ENCODE measurements at places on chromosomes 16 and 17.

- no peak for DNase-seq
Observed at GRCh38 chr16:47028767-47029377, 55.4 kb upstream of the DNAJA2 start.

GRCh38 chr16:1708083-1708767, 2.2 kb downstream of the MAPK8IP3 start:
- no peak for DNase-seq

GRCh38 chr16:11708421-11708820, 34.2 kb downstream of the TXNDC11 start:
- no peak for DNase-seq

GRCh38 chr17:70483624-70484023, 314.3 kb downstream of the KCNJ2 start:
- no peak for DNase-seq

DNA sequence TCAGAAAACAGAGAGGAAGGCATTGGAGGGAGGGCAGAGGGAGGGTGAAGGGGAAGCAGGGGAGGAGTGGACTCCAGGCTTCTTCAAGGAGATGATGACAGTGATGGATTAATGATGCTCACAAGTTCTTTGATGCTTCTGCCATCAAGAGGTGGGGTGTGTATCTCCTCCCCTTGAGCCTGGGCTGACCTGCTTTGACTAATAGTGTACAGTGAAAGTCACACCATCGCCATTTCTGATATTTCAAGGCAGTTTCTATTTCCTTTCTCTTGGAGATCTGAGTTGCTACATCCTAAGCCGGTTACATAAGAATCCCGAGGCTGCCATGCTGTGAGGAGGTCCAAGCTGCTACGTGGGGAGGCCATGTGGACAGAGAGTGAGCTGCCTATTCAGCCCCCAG, 312.5 kb downstream of the MAF start:
- DNase-seq = no peak

DNA sequence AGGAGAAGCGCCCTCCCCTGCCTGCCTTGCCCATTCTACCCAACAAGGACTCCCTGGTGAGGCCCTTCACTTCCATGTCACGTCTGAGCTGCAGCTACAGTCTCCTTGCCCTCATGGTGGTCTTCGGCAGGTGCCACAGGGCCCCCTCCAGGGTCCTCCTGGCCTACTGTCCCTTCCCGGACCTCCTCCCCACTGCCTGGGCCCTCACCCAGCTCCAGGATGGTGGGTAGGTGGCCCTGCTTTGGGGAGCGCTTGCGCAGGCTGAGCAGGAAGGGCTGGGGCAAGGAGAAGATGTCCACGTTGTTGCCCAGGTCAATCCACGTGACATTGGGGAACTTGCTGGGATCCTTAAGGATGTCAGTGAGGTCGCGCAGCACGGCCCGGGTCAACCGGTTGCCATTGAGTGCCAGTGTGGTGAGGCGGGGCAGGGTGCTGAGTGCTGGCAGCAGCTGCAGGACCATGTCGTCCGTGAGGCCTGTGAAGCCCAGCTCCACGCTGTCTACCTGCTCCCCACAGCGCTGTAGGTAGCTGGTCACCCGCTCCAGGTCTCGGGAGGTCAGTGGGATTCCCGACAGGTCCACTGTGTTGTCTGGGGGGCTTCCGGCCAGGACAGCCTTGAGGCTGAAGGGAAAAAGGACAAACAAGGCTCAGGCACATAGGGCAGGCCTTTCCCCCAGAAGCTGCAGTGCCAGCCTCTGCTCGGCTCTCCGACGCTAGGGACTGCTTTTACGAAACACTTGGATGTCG, 28.3 kb downstream of the TRPV2 start:
- no peak for DNase-seq

GRCh38 chr17:33169580-33170285, 123.4 kb downstream of the ASIC2 start:
- no peak for DNase-seq

DNA sequence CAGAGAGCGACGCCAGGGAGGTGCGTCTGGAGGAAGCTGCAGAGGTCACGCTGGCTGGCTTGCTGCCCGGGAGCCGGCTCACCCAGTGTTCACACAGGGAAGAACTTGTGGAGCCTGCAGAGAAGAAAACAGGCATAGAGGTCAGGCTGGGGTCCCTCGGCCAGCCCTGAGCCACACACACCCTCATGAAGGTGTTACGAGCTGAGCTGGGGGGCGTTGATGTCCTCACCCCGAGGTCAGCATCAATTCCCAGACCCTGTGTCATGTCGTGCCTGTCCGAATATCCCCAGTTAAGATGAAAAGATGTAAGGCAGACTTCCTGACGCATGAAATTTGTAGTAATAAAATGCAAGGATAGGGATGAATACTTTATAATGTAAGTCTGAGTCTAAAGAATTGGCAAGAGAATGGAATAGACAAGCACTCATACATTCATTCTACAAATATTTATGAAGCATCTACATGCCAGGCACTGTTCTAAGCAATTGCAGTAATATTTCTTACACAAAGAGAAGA, 77.1 kb downstream of the USP31 start:
- no peak for DNase-seq

GRCh38 chr16:81940781-81941560, 70.3 kb downstream of the SDR42E1 start:
- peak; percentile 3 for DNase-seq

DNA sequence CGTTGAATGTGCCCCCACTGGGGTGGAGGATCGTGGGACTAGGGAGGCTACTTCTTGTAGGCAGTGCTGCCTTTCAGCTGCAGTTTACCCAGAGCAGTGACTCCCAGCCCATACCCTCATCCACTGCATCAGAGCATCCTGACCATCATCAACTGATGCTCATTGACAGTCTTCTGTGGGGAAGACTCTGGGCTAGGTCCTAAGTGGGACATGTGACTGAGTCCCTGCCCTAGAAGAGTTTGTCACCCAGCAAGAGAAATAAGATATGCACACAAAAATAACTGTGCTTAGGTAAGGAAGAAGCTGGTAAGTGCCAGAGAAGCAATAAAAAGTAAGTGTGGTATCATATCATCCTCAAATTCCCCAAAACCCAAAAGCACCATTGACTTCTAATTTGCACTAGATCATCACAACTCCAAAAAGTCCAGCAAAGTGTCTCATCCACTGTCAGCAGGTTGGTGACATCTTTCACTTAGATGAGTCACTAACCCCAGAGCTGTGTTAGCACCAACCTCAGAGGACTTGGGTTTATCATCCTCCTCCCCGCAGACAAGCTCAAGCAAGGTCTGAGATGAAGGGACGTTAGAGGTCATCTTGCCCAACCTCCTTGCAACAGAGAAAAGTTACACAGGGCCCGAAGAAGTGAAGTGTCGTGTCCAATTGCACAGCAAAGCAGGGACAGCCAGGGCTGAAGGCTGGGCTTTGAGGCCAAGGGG, 99.0 kb downstream of the CCDC182 start:
- DNase-seq = no peak

DNA sequence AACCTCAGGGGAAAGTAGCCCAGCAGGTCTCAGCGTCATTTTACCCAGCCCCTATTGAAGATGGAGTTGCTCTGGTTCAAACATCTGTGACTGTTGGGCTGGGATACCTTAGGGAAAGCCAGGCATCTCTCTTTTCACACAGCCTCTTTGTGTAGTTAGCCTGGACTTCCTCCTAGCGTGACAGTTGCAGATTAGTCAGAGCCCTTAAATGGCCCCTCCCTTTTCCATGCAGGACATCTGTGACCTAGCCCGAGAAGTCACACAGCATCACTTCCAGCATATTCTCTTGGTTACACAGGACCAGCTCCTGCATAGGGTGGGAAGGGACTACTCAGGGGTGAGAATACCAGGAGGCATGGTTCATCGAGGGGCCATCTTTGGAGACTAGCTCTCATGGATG, 375.0 kb upstream of the RBFOX1 start:
- DNase-seq = no peak

DNA sequence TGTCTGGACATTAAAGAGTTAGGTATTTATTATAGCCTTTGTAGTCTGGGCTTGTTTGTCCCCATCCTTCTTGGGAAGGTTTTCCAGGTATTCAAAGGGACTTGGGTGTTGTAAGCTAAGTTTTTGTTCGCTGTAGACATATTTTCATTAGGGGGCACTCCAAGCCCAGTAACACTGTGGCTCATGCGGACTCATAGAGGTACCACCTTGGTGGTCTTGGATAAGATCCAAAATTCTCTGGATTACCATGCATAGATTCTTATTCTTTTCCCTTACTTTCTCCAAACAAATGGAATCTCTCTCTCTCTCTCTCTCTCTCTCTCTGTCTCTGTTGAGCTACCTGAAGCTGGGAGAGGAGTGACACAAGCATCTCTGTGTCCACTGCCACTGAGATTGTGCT, 48.9 kb downstream of the ERCC4 start:
- DNase-seq = no peak

DNA sequence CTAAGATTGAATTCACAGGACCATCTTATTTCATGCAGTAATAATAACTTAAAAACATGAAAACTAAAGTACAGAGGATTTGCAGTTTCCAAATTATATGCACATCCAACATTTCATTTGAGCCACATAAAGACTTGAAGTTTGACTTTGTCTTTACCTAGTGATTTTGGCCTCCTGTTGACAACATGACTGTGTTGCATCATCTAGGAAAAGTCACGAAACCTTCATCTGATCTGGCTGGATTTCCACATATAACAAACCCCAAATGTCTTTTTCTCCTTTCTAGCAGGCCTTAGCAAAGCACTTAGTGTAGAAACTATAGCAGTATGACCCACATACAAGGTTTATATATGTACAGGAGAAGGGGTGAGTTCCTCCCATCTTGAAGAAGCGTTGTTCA, 406.5 kb upstream of the CDH5 start:
- no peak for DNase-seq

DNA sequence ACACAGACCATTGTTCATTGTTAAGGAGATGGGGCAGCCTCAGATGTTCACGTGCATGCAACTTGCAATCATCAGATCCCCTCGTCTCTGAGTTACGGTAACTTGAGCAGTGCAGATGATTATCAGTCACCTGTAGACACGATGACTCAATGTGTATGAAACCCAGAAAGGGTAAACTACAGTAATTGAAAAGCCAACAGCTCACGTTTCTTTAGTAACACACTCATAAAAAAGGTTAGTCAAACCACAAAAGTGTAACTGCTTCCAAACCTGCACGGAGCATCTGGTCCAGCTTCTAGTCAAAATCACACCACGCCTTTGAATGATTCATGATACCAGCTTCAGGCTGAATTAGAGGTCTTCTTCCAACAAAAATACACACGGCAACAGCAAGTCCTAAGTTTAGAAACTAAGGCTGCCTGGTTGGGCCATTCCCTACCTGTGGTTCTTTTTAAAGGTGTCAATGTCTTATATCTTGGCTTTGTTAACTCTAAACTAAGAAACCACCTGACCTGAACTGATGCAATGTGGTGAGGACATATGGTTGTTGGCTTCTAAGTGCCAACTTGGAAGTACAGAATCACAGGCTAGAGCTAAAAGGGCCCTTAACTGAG, 32.3 kb downstream of the GRB7 start:
- no peak for DNase-seq

GRCh38 chr16:60636117-60636516, 1400.1 kb downstream of the CDH8 start:
- DNase-seq = no peak

GRCh38 chr16:75502916-75503605, 7.8 kb upstream of the CHST6 start:
- DNase-seq = no peak

DNA sequence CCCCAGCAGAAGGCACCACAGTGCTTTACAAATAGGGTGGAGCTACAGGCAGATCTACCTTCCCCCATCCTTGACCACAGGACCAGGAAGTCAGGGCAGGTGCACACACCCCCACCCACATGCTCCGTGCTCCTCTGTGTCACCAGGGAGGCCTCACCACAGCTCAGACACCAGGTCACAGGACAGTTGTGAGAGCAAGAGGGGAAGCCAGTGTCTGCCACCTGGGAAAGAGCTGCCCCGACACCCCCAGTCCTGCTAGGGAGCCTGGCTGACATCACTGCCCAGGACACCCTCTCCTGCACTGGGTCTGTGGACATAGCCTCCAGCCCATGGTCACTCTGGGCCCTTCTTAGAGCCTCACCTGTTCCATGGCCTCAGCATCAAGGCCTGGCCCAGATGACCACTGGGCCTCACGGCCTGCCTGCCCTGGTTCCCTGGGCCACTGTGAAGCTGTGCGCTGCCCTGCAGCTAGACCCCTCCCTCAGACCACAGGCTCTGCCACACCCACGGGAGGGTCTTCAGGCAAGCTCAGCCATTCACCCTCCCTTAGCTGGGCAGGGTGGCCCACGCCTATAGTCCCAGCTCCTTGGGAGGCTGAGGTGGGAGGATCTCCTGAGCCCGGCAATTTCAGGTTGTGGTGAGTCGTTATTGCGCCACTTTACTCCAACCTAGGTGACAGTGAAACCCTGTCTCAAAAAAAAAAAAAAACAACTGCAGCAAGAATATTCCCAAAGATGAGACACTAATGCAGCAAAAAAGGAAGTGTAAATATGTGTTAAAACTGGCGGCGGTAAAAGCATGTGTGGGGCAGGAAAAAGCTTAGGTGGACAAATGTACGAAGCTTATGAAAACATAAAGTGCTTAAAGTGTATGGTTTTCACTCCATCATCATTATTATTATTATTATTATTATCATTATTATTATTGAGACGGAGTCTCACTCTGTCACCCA, 14.2 kb downstream of the POLR3K start:
- DNase-seq = peak; percentile 88

DNA sequence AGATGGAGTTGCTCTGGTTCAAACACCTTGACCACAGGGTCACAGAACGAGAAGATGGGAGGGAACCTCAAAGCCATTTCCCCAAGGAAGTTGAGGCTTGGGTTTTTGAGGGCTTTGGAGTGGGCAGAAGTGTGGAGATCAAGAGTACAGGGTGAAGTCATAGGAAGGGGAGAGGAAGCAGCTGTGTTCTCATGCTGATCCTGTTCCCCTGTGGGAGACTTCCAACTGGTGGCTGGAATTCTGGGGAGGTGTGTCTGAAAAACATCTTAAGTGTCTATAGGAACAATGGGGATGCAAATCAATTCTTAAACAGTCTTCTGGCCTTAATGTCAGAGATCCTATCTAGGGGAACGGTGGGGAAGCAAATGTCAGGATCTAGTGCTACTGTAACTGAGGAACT, 38.8 kb upstream of the HSBP1 start:
- DNase-seq = no peak

GRCh38 chr17:2707721-2708584, 3.6 kb downstream of the CLUH start:
- no peak for DNase-seq

GRCh38 chr16:48317614-48318315, 67.4 kb downstream of the SIAH1 start:
- DNase-seq = no peak

DNA sequence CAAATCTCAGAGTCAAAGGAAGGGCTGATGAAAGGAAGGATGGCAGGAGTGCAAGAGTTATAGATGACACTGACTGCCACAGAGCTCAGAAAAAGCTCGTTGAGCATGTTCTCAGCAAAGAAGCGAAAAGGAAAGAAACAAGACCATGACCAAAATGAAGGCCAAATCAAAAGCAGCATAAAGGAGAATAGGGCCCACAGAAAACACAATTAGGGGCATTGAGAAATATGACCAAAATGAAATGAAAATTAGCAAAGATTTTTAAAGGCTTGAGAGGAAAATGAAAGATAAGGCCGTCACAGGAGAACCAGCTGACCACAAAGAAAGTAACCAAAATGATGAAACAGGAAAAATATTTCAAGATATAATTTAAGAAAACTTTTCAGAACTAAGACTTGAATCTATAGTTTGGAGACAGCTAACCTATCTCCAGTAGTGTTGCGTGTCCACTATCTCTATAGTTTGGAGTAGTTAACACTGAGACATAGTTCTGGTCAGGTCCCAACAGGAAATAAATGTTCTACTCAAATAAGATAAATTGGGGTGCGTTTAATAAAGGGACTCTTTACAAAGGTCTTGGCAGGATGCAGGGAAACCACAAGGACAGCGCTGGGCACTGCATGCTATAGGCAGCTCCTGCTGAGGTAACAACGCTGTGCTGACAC, 7.9 kb downstream of the PRSS54 start:
- no peak for DNase-seq
